ENCODE measurements at places on chromosomes 16 and 17.

DNA sequence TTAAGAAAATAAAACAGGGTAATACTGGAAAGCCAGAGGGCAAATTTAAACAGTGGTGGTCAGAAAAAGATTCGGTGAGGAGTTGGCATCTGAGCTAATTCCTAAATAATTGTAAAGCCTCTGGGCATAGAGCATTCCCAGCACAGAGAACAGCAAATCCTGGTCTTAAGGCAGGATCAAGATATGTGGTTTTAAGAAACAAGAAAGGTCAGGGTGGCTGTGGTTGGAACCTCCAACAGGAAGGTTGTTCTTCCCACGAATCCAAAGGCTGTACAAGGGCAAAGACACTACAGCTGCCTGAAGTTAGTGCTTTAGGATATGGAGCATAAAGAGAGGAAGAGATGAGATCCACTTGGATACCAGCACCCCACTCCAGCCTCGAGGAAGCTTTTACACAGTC is 114.6 kb downstream of the ZNF18 start:
- DNase-seq: no peak

DNA sequence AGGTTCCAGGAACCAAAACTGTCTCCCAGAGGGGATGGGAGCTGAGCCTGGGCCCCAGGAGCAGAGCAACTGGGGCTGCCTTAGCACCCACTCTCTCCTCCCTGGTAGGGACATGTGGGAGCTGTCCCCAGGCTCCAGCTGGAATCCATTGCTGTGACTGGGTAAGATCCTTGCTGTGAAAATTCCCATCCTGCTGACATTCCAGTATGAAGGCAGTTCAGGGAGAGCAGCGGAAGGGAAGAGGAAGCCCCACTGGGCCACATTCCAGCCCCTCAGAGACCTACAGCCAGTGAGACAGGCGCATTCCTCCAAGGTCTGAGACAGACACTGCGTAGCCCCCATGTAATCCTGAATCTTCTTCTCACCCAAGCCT is 24.2 kb downstream of the MYO18A start:
- peak; percentile 78 for DNase-seq

GRCh38 chr16:50228364-50228868 is 37.9 kb upstream of the ADCY7 start:
- DNase-seq: no peak

- no peak for DNase-seq
Measured at GRCh38 chr16:87368029-87368770, 15.4 kb downstream of the FBXO31 start.

DNA sequence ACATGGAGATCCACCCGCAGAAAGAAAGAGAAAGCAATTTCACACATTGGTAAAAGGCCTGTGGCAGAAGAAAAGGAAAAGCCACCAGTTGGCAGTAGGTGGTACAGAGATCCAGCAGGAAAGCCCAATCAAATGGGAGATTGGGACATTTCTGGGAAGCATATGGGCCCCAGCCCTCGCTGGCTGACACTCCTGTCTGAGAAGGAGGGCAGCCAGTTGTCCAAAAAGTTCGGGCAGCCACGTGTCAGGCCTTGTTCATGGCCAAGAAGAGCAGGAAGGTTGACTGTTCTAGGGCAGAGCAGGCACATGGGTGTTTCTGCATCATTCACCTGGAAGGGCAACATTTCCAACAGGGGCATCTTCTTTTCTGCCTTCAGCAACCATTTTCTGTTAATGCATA is 45.0 kb upstream of the MMP2 start:
- no peak for DNase-seq
